ENCODE measurements at places on chromosomes 3 and 15. TPM values are rescaled to one million over a fixed set of nuclear protein-coding genes. Genes with fewer than 3 reads are reported as not detected.

The PRR23C gene
- total RNA-seq: not detected

- H3K4me1 ChIP-seq: peaks cover 42% of the 10 kb centered on the region
- peaks cover 22% of the 10 kb centered on the region for H3K36me3 ChIP-seq
- DNase-seq: no peak
- H3K4me3 ChIP-seq: no peak overlapping the region
- no peak overlapping the region for H3K27ac ChIP-seq
- peaks cover 2% of the 10 kb centered on the region for H3K27me3 ChIP-seq
Observed at GRCh38 chr3:168081856-168082255, 13.9 kb downstream of the GOLIM4 start.

DNA sequence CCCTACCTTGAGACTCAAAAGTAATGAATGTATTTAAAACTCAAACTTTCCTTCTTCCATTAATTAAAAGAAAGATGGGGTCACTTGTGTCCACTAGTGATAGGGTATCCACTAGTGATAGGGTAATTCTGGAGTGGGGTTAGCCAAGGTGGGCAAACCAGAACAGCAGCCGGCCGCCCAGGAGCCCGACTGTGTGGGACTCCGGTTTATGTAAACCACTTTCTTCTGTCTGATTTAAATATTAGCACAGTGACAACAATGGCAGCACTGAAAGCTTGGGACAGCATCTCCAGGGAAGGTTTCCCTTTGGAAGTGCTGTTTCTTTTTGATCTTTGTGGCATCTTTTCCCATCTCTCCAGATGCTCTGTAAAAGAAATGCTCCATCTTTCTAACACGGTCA, 722 bp downstream of the MYZAP start:
- no peaks in the 10 kb centered on the region for H3K36me3 ChIP-seq
- H3K27ac ChIP-seq: peak overlapping the region; percentile 54
- peaks cover 19% of the 10 kb centered on the region for H3K27me3 ChIP-seq
- no peak for DNase-seq

- no peak overlapping the region for H3K4me3 ChIP-seq
- H3K4me1 ChIP-seq: peaks cover 7% of the 10 kb centered on the region
- H3K36me3 ChIP-seq: no peaks in the 10 kb centered on the region
- no peak for DNase-seq
- H3K27me3 ChIP-seq: no peaks in the 10 kb centered on the region
Observed at GRCh38 chr3:55282994-55283393, 204.1 kb downstream of the WNT5A start.

DNA sequence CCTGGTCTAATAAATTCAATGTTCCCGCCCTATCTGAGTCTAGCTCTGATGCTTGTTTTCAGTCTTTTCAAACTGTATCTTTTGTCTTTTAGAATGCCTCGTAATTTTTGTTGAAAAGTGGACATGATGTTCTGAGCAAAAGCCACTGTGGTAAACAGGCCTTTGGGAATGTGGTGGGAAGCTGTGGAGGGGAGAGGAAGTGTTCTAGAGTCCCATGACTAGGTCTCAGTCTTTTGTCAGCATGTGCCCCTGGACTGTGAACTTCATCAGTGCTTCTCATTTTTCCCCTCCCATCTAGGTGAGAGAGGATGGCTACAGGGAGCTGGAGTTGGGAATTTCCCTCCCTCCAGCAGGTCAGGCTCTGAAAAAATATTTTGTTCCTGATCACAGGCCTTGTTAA, 33.7 kb downstream of the SUSD5 start:
- no peaks in the 10 kb centered on the region for H3K4me1 ChIP-seq
- no peak overlapping the region for H3K4me3 ChIP-seq
- no peak for DNase-seq
- H3K27me3 ChIP-seq: no peaks in the 10 kb centered on the region

- H3K36me3 ChIP-seq: peaks cover 7% of the 10 kb centered on the region
- H3K4me1 ChIP-seq: peaks cover 52% of the 10 kb centered on the region
- no peak for DNase-seq
- peak overlapping the region; percentile 23 for H3K27ac ChIP-seq
Observed at GRCh38 chr15:41779662-41780157, 5.4 kb downstream of the MAPKBP1 start.

- H3K27ac ChIP-seq: no peak overlapping the region
- H3K4me3 ChIP-seq: no peak overlapping the region
- DNase-seq: no peak
- peaks cover 4% of the 10 kb centered on the region for H3K36me3 ChIP-seq
- H3K4me1 ChIP-seq: no peaks in the 10 kb centered on the region
- no peaks in the 10 kb centered on the region for H3K27me3 ChIP-seq
Observed at GRCh38 chr15:81812456-81812855, 233.4 kb downstream of the MEX3B start.

GRCh38 chr15:29097168-29097567, 172.5 kb downstream of the NSMCE3 start:
- peaks cover 20% of the 10 kb centered on the region for H3K4me1 ChIP-seq
- no peak for DNase-seq
- peaks cover 12% of the 10 kb centered on the region for H3K36me3 ChIP-seq
- no peak overlapping the region for H3K4me3 ChIP-seq
- H3K27ac ChIP-seq: no peak overlapping the region

DNA sequence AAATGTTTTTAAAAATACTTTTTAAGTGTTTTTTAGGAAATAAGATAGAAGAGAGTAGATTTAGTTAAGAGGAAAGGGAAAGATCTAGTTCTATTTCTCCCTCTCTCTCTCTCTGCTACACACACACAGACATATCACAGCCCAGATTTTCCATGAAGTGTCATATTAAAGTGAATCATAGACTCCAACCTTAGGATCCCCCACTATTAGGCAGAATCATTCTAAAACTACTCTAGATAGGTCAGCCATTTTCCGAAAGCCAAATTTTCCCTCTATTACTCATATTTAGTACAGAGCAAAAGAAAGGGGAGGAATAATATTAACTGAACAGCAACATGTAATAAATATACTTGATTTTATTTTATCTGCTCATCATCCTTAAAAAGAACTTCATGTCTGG, 45.1 kb upstream of the RSL24D1 start:
- H3K4me3 ChIP-seq: no peak overlapping the region
- no peaks in the 10 kb centered on the region for H3K27me3 ChIP-seq
- no peak for DNase-seq
- no peak overlapping the region for H3K27ac ChIP-seq
- no peaks in the 10 kb centered on the region for H3K4me1 ChIP-seq
- H3K36me3 ChIP-seq: no peaks in the 10 kb centered on the region

DNA sequence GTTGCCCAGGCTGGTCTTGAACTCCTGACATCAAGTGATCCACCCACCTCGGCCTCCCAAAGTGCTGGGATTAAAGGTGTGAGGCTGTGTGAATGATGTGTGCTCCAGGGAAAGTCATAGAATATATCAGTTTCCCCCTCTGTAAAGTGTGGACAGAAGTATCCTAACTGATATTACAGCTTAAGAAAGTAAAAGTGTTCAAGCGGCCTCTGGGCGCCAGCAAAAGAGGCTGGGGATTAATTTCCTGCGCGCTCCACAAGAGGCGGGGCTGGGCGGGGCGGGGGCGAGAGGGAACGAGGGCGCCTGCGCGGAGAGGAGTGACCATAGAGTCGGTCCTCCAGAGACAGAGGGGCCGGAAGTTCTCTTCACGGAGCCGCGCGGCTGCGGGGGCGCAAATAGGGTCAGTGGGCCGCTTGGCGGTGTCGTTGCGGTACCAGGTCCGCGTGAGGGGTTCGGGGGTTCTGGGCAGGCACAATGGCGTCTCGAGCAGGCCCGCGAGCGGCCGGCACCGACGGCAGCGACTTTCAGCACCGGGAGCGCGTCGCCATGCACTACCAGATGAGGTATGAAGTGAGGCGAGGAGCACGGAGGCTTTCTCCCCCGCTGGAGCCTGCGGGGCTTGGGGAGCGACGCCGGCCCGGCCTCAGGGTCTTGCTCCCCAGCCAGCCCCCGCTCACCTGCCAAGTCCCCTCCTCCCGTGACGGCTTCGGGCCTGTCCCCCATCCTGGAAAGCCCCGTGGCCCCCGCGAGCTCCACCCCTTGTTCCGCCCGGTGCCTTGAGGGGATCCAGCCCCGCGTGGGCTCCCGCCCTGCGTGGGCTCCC, at the start of gene JAGN1:
Gene JAGN1 (plus strand): TSS at position 362 of the 823 bp plus-strand sequence. CDS start 113 bp downstream, at position 475.
- H3K4me3 ChIP-seq: peak within 1 kb of the TSS; percentile 98
- H3K27me3 ChIP-seq: no peaks in the 10 kb centered on the region
- H3K27ac ChIP-seq: peak within 1 kb of the TSS; percentile 95
- peaks cover 15% of the 10 kb centered on the region for H3K4me1 ChIP-seq

DNA sequence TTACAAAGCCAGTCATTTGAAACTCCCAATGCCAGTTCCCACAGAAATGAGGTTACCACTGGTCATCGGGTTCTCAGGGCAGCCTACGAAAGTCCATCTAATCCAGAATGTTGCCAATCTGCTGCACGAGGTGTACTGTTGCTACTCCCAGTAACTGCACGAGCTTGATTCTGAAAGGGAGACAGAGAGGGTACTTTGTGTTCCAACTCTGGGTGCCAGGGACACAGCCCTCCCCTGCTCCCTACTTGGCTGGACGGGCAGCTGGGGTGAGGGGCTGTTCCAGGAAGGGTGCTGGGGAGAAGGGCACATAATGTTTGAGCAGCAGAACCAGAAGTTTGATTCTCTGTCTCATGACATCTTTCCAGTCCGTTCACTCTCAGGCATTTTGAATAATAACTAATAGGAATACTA, 27.1 kb upstream of the OSBPL11 start:
- no peaks in the 10 kb centered on the region for H3K36me3 ChIP-seq
- H3K27me3 ChIP-seq: peaks cover 4% of the 10 kb centered on the region
- DNase-seq: no peak
- no peaks in the 10 kb centered on the region for H3K4me1 ChIP-seq

GRCh38 chr3:172145031-172145686, 105.8 kb downstream of the FNDC3B start:
- DNase-seq: no peak
- no peak overlapping the region for H3K4me3 ChIP-seq
- H3K27ac ChIP-seq: peak overlapping the region; percentile 12
- peaks cover 25% of the 10 kb centered on the region for H3K36me3 ChIP-seq
- peaks cover 60% of the 10 kb centered on the region for H3K4me1 ChIP-seq

DNA sequence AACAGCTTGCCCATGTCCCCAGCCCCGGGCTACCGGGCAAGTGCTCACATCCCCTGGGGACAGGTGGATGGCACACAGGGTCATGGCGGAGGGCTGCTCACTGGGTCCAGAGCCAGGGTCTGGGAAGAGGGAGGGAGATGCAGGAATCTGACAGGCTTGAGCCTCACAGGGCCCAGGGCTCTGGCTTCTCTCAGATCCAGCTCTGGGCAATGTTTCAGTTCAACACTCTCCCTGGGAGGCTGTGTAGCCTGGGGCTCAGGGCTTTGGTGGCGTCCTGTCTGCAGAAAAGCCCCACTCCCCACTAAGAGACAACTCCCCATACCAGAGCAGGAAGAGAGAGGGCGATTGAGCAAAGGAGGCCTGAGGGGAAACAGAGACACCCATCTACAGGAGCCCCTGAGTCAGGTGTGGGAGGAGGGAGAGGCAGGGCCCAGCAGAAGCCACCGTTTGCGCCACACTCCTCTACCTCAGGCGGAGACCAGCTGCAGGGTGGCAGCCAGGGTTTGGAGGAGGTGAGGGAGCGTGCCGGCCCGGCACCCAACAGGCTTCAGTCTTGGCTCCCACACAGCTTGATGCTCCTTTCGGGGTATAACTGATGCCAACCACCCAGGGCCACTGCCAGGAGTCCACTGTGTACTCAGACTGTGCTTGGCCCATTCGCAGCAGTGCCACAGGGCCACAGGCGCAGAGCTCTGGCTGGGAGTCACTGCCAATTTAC, 16.8 kb upstream of the SRP14 start:
- H3K27ac ChIP-seq: peak overlapping the region; percentile 31
- peak; percentile 63 for DNase-seq
- no peaks in the 10 kb centered on the region for H3K27me3 ChIP-seq
- H3K36me3 ChIP-seq: no peaks in the 10 kb centered on the region

GRCh38 chr3:123401836-123402530, 46.9 kb downstream of the ADCY5 start:
- DNase-seq: no peak
- H3K4me1 ChIP-seq: peaks cover 41% of the 10 kb centered on the region
- H3K27me3 ChIP-seq: peaks cover 7% of the 10 kb centered on the region
- no peak overlapping the region for H3K27ac ChIP-seq
- H3K4me3 ChIP-seq: no peak overlapping the region

The CACNA2D3 gene
- 2.5 TPM for total RNA-seq

- H3K4me1 ChIP-seq: no peaks in the 10 kb centered on the region
- H3K36me3 ChIP-seq: no peaks in the 10 kb centered on the region
- no peaks in the 10 kb centered on the region for H3K27me3 ChIP-seq
- no peak overlapping the region for H3K27ac ChIP-seq
- DNase-seq: no peak
- no peak overlapping the region for H3K4me3 ChIP-seq
Observed at GRCh38 chr3:174168538-174169254, 690.4 kb upstream of the NAALADL2 start.

DNA sequence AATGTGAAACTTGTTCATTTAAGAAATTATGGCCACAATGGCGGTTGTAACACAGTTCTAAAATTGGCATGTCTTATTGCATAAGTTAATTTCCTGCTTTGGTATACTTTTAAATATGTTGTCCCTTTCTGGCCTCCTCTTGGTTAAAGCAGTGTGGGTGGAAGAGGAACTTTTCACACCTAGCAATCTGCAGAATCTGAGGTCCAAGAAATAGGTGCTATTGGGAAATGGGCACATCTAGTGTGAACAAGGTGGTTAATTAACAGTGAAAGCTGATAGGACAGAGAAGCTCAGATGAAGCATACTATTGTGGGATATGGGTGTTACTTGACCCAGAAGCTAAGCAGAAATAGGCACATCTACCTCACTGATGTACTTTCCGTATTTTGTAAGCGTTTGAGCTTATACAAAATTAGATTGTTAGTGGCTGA, 10.6 kb downstream of the CMC1 start:
- no peak overlapping the region for H3K4me3 ChIP-seq
- no peaks in the 10 kb centered on the region for H3K4me1 ChIP-seq
- H3K27ac ChIP-seq: no peak overlapping the region
- no peak for DNase-seq
- no peaks in the 10 kb centered on the region for H3K27me3 ChIP-seq

- H3K27ac ChIP-seq: no peak overlapping the region
- peaks cover 10% of the 10 kb centered on the region for H3K4me1 ChIP-seq
- H3K27me3 ChIP-seq: peaks cover 21% of the 10 kb centered on the region
Observed at GRCh38 chr15:76149291-76149915, 89.6 kb downstream of the TMEM266 start.

DNA sequence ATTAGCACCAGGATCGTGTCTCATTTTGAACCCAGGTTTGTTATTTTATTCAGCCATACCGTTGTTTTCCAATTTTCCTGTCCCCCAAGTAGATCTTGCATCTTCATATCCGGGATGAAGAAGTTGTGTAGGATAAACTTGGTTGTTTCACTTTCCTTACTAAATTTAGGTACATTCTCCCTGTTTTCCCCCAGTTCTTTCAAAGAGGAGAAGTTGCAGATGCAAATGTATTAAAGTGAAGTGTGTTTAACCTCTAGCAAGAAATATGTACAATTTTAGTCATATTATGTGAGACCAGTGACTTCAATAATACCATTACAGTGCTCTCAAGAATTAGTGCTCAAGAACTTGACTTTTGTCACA, 1.3 kb downstream of the ATXN7 start:
- peak overlapping the region; percentile 93 for H3K4me3 ChIP-seq
- peaks cover 16% of the 10 kb centered on the region for H3K36me3 ChIP-seq
- peak overlapping the region; percentile 95 for H3K27ac ChIP-seq

The ABHD6 gene
- total RNA-seq: 15.7 TPM

GRCh38 chr3:126258670-126259069, 78.3 kb upstream of the ALDH1L1 start:
- H3K36me3 ChIP-seq: no peaks in the 10 kb centered on the region
- H3K27me3 ChIP-seq: no peaks in the 10 kb centered on the region
- H3K4me1 ChIP-seq: peaks cover 4% of the 10 kb centered on the region

All from type B pancreatic cell (in vitro differentiated cells).